Endodermal cell (in vitro differentiated cells): ENCODE measurements at places on chromosomes 5 and 9. TPM values are rescaled to one million over a fixed set of nuclear protein-coding genes. Genes with fewer than 3 reads are reported as not detected.

- no peak for DNase-seq
These were observed 228.5 kb downstream of the ESM1 start for GRCh38 chr5:54756796-54757402.

GRCh38 chr9:136043441-136043991 lies 51.6 kb downstream of the NACC2 start:
- DNase-seq, result peak; percentile 40

- DNase-seq, result no peak
These were observed 4.0 kb downstream of the RNF183 start for GRCh38 chr9:113298924-113299770.

DNA sequence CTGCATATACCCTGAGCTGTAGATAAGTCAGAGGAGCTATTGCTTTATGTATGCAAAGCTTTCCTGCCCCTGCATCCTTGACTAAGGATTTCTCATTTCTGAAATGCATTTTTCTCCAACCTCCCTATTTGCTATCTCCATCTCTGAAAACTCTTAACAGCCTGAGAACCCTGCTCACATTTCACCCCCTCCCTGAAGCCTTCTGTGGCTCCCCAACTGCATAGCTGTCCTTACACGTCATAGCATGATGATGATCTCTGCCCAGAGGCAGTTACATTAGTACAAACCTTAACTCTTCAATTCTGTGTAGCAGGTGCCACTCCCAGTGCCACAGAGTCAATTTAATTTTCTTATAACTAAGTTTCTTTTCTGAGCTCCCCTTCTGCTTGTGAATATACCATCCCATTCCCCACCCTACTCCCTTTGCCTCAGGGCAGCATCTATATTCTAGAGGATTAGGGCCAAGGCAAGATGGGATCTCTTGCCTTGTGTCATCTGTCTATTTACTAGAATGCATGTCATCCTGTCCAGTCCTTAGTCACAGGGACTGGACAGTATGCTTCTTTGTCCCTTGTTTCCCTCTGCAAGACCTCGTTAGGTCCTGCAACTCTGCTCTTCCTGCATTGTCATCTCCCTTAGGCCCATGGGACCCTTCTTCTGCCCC lies 149.7 kb upstream of the SPRY4 start:
- DNase-seq, result no peak

GRCh38 chr9:97474372-97474925 lies 27.0 kb upstream of the TMOD1 start:
- DNase-seq, result no peak

DNA sequence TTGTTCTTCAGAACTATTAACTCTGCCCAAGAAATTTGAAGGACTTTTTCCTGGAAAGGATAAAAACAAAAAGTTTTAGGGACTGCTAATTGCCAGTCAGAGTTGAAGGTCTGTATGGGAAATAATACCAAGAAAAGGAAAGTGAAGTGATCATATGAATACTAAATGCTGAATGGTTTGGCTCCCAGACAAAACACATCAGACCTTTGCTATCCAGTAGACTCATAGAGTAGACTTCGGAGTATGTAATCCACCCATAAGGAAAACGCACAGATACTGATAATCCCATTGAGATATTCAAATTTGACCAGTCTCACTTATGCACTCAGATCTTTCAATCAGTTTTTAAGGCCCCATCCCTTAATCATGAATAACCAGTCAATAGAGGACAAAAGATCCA lies 319.0 kb upstream of the PTGER4 start:
- no peak for DNase-seq

GRCh38 chr5:67623078-67623477 lies 426.5 kb upstream of the CD180 start:
- no peak for DNase-seq

DNA sequence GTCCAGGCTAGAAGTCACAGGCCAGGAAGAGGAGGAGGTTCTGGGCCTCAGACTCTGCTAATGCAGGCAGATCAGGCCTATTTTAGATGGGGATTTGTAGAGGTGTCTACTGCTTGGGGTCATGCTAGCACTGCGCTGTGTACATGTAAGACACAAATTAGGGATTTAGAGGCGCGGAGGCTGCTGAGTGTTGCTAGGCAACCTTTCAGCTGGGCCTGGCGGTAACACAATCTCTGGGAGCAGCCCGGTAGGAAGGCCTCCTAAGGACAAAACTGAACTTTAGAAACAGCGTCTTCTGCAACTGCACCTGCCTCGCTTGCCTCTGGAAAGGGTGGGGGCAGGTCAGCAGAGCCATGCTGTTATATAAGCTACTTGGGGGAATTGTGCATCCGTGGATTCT lies 147.9 kb downstream of the MACROH2A1 start:
- DNase-seq, result peak; percentile 11

DNA sequence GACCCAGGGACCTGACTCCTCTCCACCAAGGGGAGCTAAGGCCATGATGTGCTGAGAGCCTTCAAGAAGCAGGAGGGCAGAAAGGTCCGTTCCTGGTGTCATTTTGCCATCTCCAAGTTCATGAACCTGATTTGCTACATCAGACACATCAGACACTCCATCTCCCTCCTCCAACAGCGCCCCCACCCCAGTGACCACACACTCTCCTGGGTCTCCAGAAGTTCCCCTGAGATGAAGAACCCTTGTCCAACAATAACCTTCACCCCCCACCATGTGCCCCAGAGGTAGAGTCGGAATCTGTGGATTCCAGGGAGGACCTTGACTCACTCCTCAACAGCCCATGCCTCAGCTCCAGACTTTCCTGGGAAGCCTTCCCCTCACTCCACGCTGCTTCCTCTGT lies 242.8 kb downstream of the CDK5RAP2 start:
- DNase-seq, result no peak

DNA sequence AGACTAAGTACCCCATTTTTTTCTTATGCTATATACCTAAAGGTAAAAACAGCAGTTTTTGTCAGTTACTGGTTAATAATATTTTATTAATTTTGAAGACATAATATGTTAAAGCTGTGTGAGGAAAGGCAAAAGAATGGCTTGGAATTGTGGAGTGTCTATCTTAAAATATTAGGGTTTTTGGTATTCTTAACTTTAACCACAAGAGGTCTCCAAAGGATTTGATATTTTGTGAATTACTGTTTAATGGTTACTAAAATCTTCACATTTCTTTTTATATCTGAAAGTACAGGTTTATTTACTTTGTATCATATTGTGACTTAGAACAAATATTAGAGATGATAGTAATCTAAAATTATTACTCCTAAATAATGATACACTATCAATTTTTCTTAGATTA lies 32.0 kb upstream of the DHFR start:
- no peak for DNase-seq

Gene IL33
- 0.21 to 0.33 TPM in 2 of 3 replicates, not detected in the other for total RNA-seq

Gene LCN2
- total RNA-seq, result not detected in 3 replicates
